Esophagus mucosa (tissue), 1 donor: ENCODE measurements at places on chromosomes 2 and 18. TPM values are rescaled to one million over a fixed set of nuclear protein-coding genes. Genes with fewer than 3 reads are reported as not detected.

DNA sequence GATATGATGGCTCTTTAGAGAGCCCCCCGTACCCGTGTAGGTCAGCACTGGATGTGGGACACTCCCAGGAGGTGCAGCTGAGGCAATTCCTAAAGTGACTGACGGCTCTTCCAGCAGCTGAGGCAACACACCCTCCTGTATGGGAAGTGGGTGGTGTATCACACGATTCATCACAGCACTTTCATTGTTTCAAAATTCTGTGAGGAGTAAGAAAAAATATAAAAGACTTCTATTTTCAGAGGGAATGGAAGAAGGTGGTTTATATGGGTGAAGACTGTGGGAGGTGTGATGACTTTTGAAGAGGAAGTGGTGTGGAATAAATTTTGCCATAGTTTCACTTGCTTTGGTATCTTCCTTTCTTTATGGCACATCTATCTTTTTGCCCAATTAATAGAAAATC, 22.3 kb downstream of the QPCT start:
- ATAC-seq = peak; percentile 43

DYNAP gene
- total RNA-seq = 26.2 TPM

- peak; percentile 43 for ATAC-seq
Measured at GRCh38 chr2:215454519-215455246, 18.8 kb upstream of the FN1 start.

MTIF2 gene
- 24.5 TPM for total RNA-seq

GRCh38 chr18:54742659-54743604, 85.3 kb upstream of the RAB27B start:
- ATAC-seq = peak; percentile 15

TMEM182 gene
- total RNA-seq = 2.5 TPM

GRCh38 chr2:181891258-181891965, at the start of gene ITPRID2:
TSS of gene ITPRID2 (plus strand) at chr2:181891730. CDS start at chr2:181892067, 337 bp downstream.
- peak; percentile 99 for ATAC-seq
